Iris pigment epithelial cell (primary cell): ENCODE measurements at places on chromosomes 7 and 10.

DNA sequence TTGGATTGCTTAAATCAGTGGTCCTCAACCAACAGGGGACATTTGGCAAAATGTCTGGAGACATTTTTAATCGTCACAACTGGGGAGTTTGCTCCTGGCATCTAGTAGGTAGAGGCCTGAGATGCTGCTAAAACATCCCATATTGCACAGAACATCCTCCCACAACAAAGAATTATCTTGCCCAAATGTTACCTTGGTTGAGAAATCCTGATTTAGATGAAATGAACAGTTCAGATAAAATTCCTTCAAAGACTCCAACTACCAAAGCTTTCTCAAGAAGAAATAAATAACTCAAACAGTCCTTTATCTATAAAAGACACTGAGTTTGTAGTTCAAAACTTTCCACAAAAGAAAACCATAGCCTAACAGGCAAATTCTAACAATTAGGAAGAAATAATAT lies 160.9 kb downstream of the SNX13 start:
- no peak for DNase-seq

GRCh38 chr10:76723844-76724243 lies 913.8 kb downstream of the KCNMA1 start:
- DNase-seq, result no peak

DNA sequence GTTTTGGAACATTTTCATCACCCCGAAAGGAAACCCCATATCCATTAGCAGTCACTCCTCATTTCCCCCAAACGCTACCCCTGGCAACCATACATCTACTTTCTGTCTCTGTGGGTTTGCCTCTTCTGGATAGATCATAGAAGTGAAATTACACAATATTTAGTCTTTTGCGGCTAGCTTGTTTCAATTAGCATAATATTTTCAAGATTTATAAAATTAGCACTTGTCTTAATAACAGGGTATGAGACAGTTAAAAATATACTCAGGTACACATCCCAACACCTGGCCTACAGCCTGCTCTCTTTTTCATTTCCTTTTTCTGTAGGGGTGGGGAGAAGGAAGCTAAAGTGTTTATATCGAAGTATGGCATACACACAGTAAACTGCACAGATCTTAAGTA lies 81.4 kb upstream of the LRGUK start:
- DNase-seq, result no peak

- DNase-seq, result no peak
Observed at GRCh38 chr10:6272126-6272525, 69.4 kb downstream of the PFKFB3 start.

- no peak for DNase-seq
Observed at GRCh38 chr7:47670729-47671128, 88.8 kb upstream of the TNS3 start.

- no peak for DNase-seq
Observed at GRCh38 chr7:102005933-102006480, 188.6 kb downstream of the CUX1 start.

DNA sequence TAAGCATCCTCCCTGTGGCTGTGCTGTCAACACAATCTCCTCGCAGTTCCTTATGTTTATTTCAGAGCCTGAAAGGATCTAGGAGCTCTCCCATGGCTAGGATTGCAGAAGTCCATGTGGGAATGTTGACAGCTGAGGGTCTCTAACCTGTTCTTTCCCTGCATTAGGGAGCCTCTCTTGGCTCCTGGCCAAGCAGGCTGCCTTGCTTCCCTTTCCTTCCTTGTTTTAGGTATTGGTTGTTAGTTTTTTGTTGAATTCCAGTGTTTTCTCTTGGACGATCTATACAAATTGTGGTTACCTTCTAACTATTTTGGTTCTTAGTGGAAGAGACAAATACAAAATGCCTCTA lies 171.8 kb downstream of the MLLT10 start:
- DNase-seq, result no peak

- no peak for DNase-seq
Observed at GRCh38 chr7:10824154-10824553, 149.5 kb upstream of the PHF14 start.

GRCh38 chr7:155457544-155458110 lies 302 bp upstream of the EN2 start:
- DNase-seq, result no peak

- DNase-seq, result no peak
Observed at GRCh38 chr10:30847199-30847598, 184.5 kb downstream of the ZNF438 start.

- DNase-seq, result peak; percentile 83
Observed at GRCh38 chr7:106623853-106624252, 37.1 kb downstream of the CCDC71L start.

GRCh38 chr7:91880016-91880412 lies 488 bp downstream of the MTERF1 start:
- no peak for DNase-seq

DNA sequence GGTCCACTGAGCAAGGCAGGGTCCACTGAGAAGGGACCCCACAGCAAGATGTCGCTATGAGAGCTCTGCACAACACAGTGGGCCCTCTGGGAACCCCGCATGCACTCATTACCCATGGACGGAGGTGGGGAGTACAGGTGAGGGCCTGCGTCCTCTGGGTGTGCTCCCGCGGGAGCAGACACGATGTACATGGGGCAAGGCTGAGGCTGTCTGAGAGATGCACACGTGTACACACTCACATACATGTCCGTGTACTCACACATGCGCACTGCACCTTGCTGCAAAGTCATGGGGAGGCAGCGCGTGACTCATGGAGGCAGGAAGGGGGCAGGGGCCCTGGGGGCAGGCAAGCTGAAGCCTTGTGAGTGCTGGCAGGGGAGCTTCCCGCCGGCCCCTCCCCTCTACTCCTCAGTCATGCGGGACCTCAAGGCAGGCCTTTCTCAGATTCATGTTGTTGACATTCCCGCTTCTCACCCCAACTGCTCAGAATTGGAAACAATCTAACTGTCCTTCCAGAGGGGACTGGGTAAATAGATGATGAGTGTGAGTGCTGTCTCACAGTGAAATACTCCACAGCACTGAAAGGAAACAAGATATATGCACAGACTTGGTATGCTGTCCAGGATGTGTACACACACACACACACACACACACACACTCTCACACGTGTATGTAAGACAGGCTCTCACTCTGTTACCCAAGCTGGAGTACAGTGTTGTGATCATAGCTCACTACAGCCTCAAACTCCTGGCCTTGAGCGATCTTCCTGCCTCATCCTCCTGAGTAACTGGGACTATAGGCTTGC lies 40.0 kb downstream of the GOLGA7B start:
- peak; percentile 65 for DNase-seq

DNA sequence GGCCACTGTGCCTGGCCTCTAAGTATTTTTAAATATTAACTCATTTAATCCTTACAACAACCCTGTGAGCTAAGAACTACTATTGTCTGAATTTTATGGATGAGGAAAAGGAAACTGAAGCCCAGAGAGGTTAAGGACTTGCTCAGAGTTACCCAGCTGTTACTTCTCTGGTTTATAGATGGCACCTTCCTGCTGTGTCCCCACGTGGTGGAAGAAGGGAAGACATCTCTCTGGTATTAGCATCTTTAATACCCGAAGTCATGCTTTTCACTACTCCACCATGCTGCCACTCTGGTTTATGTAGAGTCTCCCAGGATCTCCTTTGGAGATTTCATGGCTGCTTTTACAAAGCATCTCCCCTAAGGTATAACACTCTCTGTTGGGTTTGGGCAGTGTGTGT lies 105.5 kb upstream of the MKLN1 start:
- no peak for DNase-seq

- peak; percentile 78 for DNase-seq
Observed at GRCh38 chr7:44561962-44562621, 11.6 kb downstream of the DDX56 start.

DNA sequence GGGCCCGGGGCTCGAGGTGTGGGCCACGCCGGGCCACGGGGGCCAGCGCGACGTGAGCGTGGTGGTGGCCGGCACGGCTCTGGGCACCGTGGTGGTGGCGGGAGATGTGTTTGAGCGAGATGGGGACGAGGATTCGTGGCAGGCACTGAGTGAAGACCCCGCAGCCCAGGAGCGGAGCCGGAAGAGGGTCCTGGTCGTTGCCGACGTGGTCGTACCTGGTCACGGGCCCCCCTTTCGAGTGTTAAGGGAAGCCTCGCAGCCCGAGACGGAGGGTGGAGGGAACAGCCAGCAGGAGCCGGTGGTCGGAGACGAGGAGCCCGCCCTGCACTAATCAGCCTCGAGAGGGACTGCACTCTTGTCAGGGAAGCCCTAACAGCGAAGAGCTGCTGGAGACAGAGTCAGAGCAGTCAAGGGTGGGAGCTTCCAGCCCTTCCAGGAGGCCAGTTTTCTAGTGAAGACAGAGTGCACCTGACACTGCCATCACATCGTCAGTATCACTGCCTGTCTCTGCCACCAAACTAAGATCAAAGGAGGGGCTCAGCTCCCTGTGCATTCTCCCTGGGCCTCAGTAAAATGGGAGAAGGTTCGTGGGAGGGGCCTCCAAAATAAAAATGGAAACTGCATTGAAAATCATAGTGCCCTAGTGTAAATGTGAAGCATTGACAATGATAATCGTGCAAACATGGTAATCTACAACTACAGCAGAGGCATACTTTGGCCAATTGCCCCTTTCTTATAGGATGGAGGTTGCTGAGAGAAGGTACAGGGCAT lies 1.3 kb downstream of the MBLAC1 start:
- peak; percentile 17 for DNase-seq

GRCh38 chr7:143390104-143390772 lies 9.1 kb downstream of the ZYX start:
- DNase-seq, result no peak

GRCh38 chr10:12418725-12419261 lies 69.4 kb downstream of the CAMK1D start:
- no peak for DNase-seq

DNA sequence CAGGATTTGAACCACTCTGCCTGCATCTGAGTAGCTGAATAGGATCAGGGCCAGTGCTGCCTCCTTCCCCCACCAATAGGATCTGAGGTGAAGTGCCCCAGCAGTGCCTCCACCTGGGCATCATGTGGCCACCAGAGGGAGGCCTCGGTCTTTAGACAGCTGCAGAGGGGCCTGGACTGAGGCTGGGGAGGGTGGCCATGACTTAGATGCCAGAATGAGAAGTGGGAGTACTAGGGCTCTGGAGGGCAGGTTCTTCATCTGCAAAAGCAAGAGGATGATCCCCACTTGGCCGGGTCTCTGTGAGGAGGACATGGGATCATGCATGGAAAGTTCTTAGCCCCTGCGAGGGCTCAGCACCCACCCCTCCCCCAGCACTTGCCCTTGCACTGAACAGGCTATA lies 56.9 kb downstream of the NEUROG3 start:
- no peak for DNase-seq

DNA sequence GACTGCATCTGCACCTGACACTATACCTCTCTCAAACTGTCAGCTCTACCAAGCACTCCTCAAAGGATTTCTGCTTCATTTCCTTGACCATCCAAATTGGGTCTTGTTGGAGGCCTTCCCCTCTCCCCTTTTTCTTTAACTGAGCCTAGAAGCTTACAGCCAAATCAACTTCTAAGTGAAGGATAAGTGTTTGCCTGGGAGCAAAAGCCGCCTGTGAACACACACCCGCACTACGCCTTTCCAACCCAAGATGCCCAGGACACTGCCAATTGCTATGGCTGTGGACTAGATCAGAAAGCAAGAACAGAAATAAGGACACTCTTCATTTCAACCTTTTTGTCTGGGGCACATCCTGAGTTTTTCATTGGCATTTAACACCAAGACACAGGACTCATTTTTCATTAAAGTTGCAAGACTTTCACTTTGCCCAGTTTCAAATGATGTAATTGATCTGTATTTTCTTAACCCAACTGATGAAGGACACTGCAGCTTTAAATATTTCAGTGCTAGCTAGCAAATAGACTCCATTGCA lies 52.8 kb downstream of the CPEB3 start:
- peak; percentile 22 for DNase-seq

- no peak for DNase-seq
Observed at GRCh38 chr7:50718876-50719275, 63.8 kb downstream of the GRB10 start.

- peak; percentile 59 for DNase-seq
Observed at GRCh38 chr10:84540617-84541288, 212.4 kb downstream of the CCSER2 start.

- DNase-seq, result no peak
Observed at GRCh38 chr10:95293631-95294030, 2.8 kb upstream of the PDLIM1 start.
